Mucosa of gallbladder (tissue), 1 donor: ENCODE measurements at places on chromosomes 1 and 21. TPM values are rescaled to one million over a fixed set of nuclear protein-coding genes. Genes with fewer than 3 reads are reported as not detected.

- peak; percentile 40 for DNase-seq
Measured at GRCh38 chr1:116855191-116855619, 54.5 kb upstream of the PTGFRN start.

DNA sequence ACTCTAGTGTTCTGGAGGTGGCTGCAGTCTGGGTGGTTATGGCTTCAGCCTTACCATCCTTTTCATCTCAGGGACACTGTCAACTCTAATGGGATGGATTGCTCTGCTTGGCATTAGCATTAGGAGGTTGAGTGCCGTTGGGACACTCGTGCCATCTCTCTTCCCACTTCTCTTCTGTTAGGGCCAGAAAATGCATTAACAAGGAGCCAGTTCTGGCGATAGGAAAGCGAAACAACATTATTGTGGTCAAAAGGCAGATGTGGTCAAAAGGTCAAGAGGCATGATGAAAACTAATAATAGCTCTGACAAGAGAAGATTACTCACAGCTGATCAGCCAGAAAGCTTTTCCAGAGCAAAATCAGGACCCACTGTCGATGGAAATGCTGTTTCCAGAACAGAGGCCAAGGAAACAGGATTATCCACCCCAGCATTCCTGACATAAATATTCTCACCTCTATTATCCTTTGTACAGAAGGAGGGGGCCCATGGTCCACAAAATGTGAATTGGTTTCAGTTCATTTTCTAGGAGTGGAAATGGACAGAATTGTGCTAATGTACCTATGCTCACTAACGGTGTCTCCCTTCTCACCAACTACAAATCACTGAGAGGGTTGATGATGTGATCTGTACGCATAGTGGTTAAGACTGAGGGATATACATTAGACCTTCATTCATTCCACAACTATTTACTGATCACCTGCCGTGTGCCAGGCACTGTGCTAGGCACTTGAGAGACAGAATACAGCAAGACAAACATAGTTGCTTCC, 72.0 kb downstream of the ST6GALNAC5 start:
- DNase-seq = no peak

- DNase-seq = no peak
Measured at GRCh38 chr1:158458263-158458662, 3.4 kb upstream of the OR10K1 start.

GRCh38 chr1:36223381-36223995, 755 bp upstream of the THRAP3 start:
- no peak for DNase-seq

GRCh38 chr1:190138266-190138665, 339.4 kb downstream of the BRINP3 start:
- no peak for DNase-seq

Gene FCER1A
- 1.1 TPM for total RNA-seq

Gene TCEA3
- 32.0 TPM for total RNA-seq
